ENCODE measurements at places on chromosomes 7 and 10.

GRCh38 chr10:92203919-92204623, 86.8 kb downstream of the CPEB3 start:
- DNase-seq: no peak

GRCh38 chr10:15540727-15541126, 169.6 kb upstream of the FAM171A1 start:
- no peak for DNase-seq

DNA sequence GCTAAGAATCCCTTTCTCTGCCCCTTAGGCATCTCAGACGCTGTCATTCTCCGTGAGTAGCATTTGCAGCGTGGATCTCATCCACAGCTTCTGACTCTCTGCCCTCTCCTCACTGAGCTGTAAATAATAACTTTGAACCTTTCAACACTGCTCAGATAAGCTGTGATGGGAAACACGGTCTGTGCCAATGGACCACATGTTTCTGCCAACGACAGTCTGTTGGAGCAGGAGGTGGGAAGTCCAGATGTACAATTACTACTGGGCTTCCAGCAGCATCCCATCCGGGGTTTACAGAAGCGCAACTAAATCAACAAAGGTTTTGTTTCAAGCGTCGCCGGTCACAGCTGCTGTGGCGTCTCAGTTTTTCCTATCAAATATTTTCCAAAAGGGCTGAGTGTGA, 1110.6 kb downstream of the TYW1 start:
- DNase-seq: no peak

GRCh38 chr7:1555046-1555812, 776 bp downstream of the TMEM184A start:
- peak; percentile 94 for DNase-seq

GRCh38 chr10:11180228-11180627, 162.6 kb downstream of the CELF2 start:
- DNase-seq: no peak

GRCh38 chr7:24444666-24445440, 128.4 kb upstream of the PALS2 start:
- no peak for DNase-seq

DNA sequence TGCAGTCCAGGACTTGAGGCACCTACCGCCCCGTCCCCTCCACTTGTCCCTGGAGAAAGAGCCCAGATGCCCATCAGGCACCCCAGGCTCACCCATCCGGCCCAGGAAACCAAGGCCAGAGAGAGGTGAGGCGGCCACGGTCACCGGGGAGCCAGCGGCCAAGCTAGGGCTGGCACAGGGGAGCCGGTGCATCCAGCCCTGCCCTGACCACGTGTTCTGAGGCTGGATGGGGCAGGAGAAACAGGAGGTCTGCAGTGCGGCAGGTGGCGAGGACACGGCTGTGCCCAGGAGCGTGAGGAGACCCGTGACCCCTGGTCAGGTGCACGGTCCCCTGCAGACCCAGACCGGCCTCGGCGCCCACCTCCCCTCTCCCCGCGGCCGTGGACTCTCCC, 27.6 kb downstream of the UNCX start:
- no peak for DNase-seq

GRCh38 chr7:137304624-137305235, 38.8 kb downstream of the PTN start:
- DNase-seq: no peak

DNA sequence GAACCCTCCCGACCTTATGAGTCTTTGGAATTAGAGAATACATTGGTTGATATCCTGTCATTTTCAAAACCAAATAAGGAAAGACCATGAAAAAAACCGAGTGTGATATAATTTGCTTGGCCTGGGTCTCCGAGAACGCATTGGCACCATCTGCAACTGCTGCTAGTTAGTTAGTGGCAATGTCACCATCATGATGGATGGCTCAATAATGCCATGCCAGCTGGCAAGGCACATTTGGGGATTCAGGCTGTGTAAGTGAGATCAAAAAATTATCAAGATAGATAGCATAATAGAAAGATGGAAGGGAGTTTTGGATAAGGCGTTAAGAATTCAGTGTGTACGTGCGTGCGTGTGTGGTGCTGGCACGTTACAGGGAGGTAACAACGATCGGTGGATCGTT, 134.7 kb upstream of the TCERG1L start:
- DNase-seq: no peak

DNA sequence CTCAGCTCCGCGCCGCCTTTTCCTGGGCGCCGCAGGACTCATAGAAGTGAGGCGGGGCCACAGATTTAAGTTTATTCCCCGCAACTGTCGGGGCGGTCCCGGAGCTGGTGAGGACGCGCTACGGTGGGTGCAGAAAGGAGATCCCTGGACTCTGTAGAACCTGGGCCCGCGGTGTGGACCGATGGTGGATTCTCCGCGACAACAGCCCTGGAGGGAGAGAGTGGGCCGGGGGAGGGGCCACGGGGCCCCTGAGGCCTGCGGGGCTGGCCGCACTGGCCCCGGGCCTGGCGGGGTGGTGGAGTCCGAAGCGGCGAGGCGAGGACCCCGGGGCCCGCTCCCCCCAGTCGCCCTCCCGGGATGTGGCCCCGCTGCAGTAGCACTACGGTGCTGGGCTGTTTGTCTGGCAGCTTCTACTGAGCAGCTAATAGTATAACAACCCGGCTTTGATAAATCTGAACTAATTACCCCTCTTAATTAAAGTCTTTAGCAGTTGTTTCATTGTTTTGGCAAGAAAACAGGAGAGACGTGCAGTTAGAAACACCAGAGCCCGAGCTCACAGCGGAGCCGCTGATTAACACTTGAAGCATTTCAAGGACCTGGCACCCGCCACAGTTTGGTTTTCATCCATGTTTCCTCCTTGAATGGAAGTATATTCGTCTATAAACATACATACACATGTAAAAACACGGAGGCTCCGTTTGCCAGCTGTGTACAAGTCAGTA, 4.2 kb downstream of the FEZF1 start:
- no peak for DNase-seq

DNA sequence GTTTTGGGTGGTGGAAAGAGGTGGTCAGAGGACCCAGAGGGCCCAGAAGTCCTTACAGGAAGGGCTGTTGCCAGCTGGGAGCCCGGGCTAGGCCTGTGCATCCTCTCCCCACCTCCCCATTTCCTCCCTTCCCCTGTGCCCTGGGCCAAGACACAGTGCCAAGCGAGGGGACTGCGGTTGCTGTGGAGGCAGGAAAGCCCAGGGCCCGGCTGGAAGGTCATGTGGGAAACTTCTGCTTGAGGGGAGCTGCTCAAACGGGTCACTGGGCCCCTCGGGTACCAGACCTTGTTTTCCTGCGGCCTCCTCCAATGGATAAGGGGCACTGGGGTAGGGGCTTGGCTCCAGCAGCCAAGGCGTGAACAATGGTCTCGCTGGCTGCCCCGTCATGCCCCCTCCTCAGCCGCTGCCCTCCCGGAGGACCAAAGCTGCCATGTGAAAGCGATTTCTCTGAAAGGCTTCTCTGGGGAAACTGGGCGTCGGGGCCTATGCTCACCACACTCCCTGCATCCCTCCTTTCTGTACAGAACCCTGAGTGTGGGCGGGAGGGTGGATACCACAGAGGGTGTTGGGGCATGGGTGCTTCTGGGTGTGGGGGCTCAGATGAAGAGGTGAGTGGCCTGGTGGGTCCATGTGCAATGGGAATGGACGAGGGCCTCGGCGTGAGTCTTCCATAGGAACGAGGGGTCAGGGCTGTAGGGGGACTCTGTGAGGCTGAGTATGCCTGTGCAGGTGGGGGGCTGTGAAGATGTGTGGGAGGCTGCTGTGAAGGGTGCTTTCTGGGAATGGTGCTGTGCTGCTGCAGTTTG, 135.3 kb downstream of the PTPN20 start:
- no peak for DNase-seq

- DNase-seq: peak; percentile 73
These were observed 46.7 kb upstream of the PLCE1 start for GRCh38 chr10:93947055-93947454.

DNA sequence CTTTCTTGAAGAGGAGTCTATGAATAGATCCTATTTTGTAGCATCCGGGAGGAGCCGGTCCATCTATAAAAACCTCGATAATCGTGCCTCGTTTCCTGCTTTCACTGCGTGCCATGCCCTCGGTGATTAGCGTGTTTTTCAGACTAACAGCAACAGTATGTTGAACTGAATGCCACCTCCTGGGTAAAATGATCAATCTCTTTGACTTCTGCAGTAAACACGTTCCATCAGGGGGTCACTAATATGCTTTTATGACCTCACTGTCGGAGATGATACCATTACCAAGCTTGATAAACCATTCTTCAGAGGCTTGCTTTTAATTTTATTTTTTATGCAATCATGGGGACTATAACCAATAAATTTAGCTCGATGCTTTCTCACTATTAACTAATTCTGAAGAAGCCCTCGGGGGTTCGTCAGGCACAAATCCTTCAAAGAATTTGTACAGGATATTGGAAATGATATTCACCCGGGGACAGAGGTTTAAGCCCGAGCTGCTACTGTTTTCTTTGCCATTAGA, 228.3 kb downstream of the ADARB2 start:
- DNase-seq: no peak

GRCh38 chr10:16673443-16673842, 143.8 kb downstream of the RSU1 start:
- DNase-seq: peak; percentile 12

GRCh38 chr7:24133691-24134090, 150.3 kb upstream of the NPY start:
- no peak for DNase-seq

GRCh38 chr7:139748941-139749340, 28.9 kb downstream of the HIPK2 start:
- no peak for DNase-seq

DNA sequence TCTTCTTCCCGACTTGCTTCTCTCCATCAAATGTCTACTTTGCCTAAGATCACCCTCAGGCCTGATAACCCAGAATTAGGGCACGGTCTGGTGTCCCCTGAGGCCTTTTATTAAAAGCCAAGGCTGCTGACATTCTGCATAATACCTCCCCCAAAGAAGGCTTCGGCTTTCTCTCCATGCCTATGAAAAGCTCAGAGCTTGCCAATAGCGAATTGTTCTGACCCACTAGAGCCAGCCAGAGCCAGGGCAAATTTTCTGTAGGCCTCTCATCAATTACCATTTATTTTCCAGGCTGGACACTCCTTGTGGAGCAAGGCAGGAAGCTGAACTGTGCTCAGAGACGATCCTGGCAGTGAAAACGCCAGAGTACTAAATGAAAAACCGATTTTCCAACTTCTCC, 64.3 kb upstream of the ADRB1 start:
- no peak for DNase-seq

DNA sequence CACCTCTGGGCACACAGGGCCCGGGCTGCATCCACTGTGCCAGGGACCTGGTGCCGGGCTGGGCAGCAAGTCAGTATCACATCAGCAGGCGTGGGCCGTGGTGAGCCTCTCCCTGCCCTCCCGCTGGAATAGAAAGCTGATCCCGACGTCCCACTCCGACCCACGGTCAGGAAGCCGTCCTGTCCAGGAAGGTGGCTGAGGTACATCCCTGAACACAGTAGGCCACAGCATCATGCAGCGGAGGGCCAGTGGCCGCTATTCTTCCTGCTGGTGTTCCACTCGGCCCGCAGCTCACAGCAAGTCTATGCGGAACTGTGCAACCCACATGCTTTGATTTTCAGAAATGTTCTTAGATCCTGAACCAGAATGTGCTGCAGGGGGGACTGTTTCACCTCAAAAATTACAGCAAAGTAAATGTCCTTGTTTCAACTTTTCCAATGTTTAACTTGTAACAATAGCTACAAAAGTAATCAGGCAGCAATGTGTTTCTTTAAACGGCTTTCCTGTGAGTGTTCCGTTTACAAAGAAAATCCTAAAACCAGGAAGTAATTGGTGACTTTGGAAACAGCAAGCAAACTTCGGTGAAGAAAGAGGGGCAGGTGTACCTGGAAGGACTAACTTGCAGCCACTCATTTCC, 676 bp upstream of the GPR146 start:
- no peak for DNase-seq

- no peak for DNase-seq
These were observed 90.8 kb downstream of the KIAA1217 start for GRCh38 chr10:24299578-24300260.

- DNase-seq: no peak
These were observed 36.8 kb upstream of the R3HCC1L start for GRCh38 chr10:98097616-98098015.

- peak; percentile 20 for DNase-seq
These were observed 435.4 kb downstream of the KIF20B start for GRCh38 chr10:90136731-90137316.

DNA sequence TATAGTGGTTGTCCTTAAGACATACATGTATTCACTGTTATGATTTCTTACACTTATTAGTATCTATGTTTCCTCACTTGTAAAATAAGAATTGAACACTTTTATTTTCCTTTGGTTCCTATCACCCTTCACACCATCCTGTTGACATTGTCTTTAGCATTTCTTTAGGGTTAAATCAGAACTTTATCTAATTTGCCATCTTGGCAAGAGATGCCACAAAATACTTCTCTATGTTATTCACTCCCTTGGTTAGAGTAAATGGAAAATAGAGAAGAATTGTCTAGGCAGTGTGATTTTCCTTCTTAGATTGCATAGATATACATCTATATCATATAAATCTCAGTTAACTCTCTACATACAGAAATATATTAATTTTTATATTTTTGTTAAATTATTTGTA, 204.7 kb downstream of the SEMA3D start:
- DNase-seq: no peak

- peak; percentile 34 for DNase-seq
These were observed 2.6 kb upstream of the KAT6B start for GRCh38 chr10:74823791-74824183.

- no peak for DNase-seq
These were observed 12.5 kb upstream of the MNX1 start for GRCh38 chr7:157022681-157023588.

DNA sequence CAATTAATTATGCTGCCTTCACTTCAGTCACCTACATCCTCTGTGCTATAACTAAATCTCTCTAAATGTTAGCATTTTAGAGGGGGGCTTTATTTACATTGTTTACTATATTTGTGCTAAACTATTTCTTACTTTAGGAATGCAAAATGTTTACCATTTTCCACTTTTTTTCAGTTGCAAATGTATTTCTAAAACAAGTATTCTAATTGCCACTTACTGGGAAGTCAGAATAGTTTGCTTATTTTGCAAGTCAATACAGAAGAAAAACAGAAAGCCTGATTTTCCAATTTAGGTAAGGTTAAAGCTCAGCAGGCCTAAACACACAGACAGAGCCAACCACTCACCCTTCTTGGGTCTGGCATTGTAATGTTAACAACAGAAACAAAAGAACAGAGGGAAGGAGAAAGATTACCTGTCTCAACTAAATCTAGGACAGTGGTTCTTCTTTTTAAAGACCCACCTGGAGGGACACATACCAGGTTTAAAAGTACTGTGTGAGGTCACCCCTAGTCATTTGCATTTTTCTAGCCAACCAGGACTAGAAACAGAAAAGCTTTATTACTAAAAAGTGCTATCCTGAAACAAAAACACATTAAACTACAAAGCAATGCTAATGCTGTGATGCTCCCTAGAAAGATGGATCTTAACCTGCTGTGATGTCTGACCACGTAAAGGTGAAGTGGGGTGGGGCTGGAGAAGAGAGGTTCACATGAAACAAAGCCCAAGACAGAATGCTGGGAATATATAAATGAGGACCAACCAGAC, 178.2 kb downstream of the SLC25A13 start:
- DNase-seq: no peak

All from foreskin fibroblast (primary cell).